NCI-H2029 treated with DMSO at 0.1 percent for 48 hours (cell line): ENCODE measurements at places on chromosomes 3 and 15.

GRCh38 chr15:51775967-51776816 is 24.8 kb downstream of the TMOD2 start:
- DNase-seq, result peak; percentile 18

DNA sequence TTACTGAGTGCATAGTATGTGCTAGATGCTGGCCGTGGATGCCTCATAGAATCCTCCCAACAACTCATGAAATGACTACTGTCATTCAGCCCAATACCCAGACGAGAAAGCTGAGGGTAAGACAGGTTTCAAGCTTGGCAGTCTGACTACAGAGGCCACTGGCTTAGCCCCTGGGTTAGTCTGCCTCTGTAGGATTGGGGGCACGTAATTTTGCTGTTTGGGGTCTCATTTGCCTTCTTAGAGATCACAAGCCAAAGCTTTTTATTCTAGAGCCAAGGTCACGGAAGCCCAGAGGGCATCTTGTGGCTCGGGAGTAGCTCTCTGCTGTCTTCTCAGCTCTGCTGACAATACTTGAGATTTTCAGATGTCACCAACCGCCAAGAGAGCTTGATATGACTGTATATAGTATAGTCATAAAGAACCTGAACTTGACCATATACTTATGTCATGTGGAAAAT is 1.0 kb upstream of the CCR5 start:
- DNase-seq, result no peak

- no peak for DNase-seq
Observed at GRCh38 chr3:62732183-62732904, 142.9 kb downstream of the CADPS start.

DNA sequence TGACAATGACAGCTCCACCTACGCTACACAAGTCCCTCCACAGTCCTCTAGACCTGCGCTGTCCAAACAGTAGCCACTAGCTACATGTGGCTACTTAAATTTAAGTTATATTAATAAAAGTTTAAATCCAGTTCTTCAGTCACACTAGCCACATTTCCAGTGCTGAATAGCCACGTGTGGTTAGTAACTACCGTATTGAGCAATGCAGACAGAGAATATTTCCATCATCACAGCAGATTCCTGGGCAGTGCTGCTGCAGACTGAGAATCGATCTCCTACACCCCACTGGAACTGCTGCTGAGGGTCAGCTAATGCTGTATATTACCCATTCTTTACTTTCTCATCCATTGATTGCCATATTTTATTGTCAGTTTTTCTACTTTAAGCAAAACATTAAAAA is 40.9 kb downstream of the HDC start:
- DNase-seq, result no peak

GRCh38 chr15:45873781-45874180 is 239.0 kb downstream of the SQOR start:
- no peak for DNase-seq

GRCh38 chr3:66363148-66363547 is 137.7 kb downstream of the LRIG1 start:
- no peak for DNase-seq

GRCh38 chr15:59396211-59396610 is 23.5 kb upstream of the MYO1E start:
- DNase-seq, result no peak

DNA sequence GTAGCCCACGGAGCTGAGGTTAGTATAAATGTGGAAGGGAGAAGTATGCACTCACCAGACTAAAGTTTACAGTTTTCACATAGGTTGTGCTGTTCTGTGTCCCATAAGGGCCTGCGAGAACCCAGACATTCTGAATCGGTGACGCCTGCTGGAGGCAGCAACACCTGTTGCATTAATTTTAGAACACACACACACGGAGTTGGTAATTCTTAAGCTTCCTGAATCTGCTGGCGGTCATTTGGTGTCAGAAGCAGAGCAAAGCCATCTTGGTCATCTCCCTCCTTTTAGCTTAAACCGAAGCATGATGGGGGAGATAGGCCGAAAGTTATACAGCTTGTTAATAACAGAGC is 41.1 kb upstream of the AP3B2 start:
- no peak for DNase-seq

DNA sequence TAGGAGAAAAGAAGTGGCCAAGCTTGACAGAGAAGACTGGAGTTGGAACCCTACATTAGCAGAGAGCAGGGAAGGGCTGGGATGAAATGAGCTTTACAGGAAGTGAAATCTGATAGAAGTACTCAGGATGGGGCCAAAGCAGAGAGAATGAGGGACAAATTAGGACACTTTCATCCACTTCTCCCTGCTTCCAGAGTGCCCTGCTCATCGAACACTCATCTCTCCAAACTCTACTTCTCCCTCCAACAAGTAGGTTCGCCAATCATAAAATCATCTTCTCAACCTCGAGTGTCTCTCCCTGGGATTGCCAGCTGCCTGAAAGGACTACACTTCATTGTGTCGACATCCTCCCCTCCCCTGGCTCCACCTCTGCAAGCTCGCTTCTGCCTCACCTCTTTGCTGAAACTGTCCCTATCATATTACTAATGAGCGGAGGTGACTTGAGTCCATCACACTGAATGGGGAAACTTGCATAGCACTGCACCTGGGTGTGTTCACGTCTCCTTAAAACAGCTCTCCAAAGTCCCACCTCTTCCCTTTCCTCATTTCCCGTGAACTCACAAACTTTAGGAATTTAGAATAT is 365.8 kb downstream of the FOXP1 start:
- peak; percentile 77 for DNase-seq

DNA sequence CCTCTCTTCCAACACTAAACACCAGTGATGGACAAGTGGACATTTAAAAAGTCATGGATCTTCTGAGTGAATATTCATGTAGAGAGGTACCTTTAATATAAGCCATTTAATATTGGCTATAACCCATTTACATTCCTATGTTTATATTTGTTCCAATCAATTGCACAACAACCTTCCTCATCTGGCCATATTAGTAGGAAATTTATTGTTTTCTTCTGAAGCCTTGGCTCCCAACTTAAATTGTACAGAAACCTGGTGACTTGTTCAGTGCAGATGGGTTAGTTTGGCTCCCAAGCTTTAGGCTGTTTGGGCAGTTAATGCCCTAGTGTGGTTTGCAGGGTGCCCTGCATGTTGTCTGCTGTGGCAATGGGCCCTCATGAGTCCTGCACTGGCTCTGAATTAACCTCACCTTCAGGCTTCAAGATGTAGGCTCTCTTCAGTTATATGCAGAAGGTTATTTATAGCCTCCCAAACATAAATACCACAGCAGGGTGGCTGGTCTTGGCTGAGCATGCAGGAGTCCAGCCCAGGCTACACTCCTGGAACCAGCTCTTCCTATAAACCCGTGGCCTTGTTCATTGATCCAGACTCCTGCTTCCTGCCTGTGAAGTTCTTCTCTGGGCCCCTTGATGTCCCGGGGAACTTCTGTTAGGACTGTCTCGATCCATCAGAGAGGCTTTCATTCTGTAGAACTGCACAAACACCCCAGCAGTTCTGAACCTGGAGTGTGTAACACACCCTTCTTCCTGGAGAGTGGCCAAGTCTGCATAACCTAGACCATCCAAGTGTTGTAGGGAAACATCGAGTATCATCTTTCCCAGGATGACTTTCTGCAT is 57.0 kb downstream of the DUT start:
- DNase-seq, result no peak

GRCh38 chr15:81155375-81156218 is 21.5 kb downstream of the CFAP161 start:
- DNase-seq, result no peak

GRCh38 chr15:98233873-98234272 is 273.4 kb downstream of the ARRDC4 start:
- no peak for DNase-seq

- no peak for DNase-seq
Observed at GRCh38 chr3:183006396-183007002, 26.2 kb upstream of the DCUN1D1 start.

DNA sequence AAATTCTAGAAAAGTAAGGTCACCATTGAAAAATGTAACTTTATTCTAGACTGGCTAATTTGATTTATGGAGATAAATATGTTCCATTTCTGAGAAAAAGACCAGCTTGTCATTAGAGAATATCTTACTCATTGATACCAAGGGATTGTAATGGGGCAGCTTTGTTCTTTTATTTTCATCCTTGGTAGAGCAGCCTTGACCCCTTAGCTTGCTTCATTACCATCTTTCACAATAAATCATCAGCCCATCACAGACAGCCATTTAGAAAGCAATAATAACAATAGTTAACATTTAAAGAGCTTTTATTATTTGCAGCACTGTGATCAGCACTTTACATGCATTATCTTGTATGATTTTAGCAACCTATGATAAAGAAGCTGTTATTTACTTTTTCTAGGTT is 253.6 kb downstream of the C3orf38 start:
- no peak for DNase-seq

DNA sequence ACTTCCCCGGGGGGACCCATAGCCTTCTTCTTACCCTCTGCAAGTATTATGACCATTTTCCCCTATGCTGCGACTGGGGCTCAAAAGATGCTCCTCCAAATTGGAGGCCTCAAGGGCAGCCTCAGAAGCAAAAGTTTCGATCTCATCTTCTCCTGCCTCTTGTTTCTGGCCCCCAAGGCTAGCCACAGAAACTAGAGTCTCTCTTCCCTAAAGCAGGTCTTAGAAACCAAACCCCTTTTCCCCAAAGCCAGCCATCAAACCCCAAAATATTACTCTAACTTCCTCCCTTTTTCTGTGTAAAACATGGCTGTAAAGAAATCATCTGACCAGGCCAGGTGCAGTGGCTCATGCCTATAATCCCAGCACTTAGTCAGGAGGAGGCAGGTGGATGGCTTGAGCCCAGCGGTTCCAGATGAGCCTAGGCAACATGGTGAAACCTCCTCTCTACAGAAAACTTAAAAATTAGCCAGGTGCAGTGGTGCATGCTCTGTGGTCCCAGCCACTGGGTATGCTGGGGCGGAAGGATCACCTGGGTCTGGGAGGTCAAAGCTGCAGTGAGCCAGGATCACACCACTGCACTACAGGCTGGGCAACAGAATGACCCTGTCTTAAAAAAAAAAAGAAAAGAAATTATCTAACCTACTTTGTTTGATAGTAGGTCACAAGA is 36.7 kb upstream of the MFGE8 start:
- DNase-seq, result no peak

DNA sequence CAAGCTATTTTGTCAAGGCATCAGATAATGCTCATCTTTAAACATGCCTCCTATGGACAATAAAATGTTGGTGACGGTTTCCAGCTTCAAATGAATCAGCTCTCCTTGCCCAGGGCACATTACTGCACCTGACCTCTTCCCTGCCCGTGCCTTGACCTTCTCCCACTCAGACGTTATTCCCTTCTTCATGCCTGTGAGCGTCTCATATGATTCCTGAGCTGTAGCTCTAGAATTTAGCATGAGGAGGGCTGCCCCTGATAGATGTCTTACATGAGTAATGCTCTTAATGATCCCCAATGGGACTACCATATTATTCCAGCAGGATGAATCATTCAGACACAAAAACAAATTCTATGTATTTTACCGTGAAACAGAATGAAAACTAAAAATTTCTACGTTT is 762.7 kb downstream of the ROBO1 start:
- no peak for DNase-seq

DNA sequence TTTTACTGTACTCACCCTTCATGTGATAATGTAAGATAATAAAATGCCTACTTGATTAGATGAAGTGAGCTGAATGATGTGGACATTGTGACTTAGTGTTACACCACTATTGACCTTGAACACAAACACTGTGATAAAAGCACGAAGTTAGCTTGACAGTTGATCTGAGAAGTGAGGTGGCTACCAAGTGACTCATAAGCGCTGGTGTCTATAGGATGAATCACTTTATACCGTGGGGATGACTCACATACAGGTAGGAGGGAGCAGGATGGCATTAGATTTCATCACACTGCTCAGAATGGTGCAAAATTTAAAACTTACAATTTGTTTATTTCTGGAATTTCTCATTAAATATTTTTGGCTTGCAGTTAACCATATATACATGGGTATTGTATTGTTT is 174.7 kb upstream of the CNTN3 start:
- no peak for DNase-seq

DNA sequence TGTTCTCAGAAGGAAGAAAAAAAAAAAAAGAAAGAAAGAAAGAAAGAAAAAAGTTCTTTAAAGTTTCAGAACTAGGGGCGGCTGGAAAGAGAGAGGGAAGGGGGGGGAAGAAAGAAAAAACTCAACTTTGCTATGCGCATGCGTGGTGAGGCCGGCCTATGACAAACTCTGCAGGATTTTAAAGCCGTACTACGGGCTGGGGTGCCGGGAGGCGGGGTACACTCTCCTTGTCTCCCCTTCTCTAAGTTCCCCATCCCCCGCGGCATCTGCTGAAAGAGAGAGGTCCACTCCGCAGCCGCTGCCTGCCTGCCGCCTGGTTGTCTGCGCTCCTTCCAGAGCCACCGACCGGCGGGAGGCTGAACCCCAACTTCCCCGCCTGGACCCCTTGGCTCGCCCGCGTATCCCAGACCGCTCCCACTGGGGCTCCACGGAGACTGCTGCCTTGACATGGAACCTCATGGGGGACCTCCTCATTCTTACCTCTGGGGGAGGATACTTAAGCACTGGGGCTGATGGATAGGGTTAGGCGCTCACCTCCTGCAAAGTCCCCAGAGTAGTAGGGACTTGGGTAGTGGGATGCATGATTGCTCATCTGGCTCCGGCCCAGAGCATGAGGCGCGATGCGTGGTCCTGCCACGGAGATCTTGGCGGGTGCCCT is 1.4 kb upstream of the WNT5A start:
- no peak for DNase-seq

DNA sequence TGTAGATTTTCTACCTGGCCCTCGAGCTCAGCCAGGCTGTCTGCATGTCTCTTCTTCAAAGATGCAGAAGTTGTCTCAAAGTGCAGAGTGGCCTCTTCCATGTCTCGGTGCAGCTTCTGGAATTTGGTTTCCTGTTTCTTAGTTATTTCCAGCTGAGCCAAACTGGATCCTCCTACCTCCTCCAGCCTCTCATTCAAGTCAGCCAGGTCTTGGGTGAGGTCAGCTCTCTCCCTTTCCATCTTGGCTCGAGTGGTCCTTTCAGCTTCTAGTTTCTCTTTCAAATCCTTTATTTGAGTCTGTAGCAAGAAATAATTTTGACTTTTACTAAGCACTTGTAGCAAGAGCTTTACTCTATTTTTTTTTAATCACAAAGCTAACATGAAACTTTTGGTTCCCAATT is 81.8 kb downstream of the MYH15 start:
- no peak for DNase-seq

DNA sequence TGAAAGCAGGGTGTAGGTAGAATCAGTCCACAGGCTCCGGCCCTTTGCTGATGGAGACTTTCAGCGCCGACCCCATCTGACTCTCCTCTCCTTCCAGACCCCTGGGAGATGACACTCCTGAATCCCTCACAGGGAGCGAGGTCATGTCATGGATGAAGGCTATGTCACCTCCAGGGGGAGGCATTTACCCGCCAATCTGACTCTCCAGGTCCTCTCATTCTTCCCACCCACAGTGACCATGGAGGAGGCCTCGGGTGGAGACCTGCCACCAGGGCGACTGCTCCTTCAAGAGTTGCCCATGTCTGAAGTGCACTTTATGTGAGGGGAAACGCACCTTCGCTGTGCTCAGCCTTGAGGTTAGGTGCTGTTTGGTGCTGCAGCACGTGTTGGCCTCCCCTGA is 112.7 kb downstream of the KLF13 start:
- DNase-seq, result no peak

GRCh38 chr15:28167042-28167441 is 67.9 kb upstream of the OCA2 start:
- no peak for DNase-seq
